ENCODE measurements at places on chromosomes 3 and 15.

GRCh38 chr3:122077293-122078234, 22.4 kb downstream of the CD86 start:
- no peak for DNase-seq

GRCh38 chr3:184470551-184470950, 90.7 kb downstream of the CHRD start:
- no peak for DNase-seq

GRCh38 chr3:100928638-100929428, 64.4 kb downstream of the ABI3BP start:
- no peak for DNase-seq

GRCh38 chr3:128011140-128011539, 41.1 kb upstream of the SEC61A1 start:
- DNase-seq, result peak; percentile 42

- no peak for DNase-seq
These were observed 659.4 kb upstream of the NAALADL2 start for GRCh38 chr3:174199696-174200095.

GRCh38 chr15:56102441-56102840, 109.0 kb upstream of the NEDD4 start:
- DNase-seq, result no peak

GRCh38 chr15:80455051-80455648, 51.0 kb downstream of the ARNT2 start:
- no peak for DNase-seq

GRCh38 chr3:128588147-128588546, 62.5 kb downstream of the RPN1 start:
- DNase-seq, result no peak

- no peak for DNase-seq
These were observed 229.2 kb downstream of the UACA start for GRCh38 chr15:70533931-70534742.

- no peak for DNase-seq
These were observed 137.4 kb upstream of the UBP1 start for GRCh38 chr3:33577588-33577987.

DNA sequence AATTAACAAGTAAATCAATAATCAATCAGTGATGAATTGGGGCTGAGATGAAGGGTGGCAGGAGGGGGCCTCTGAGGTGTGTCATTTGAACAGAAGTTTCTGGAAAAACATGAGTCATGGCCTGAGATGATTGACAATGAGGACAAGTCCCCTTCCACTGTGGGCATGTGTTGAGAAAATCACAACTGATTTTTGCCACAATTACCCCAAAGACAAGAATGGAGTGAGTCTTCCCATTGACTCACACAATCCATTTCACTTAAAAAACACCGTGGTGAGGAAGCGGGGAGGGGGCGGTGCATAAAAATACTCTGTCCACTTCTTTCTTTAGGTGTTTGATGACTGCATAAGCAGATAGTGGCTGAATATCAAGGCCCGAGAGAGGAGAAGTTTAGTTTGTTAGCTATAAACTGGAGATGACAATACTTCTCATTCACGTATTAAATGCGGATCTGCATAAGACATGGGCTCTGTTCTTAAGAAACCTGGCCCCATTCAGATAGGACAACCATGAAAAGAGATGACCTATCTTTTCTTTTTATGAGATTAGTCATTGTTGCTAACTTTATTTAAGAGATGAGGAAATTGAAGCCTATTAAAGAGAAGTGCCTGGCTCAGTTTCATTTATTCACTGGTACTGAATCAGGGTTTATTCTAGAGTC, 34.7 kb downstream of the SHC4 start:
- no peak for DNase-seq

DNA sequence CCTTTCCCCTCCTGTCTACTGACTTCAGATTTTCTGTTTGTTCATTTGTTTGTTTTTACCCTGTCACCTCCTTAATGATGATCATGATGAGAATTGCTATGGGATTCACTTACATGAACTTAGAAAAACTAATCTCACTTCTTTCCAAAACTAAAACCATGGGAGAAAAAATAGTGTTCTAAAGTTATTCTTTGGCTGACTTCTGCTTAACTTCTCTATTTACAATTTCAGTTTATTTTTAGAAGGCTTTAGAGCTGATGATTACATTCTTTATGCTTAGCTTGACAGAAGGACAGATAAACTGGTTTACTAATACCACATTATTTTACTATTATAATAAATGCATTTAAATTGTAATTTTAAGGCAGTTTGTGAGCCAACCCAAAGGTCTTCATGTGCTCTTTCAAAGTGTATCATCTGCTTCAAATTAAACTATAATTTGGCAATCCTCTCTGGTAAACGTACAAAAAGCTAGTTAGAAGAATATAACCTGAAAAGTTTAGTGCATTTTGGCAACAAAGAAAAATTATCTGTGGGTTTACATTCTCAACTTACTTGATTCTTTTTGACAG, 676.8 kb upstream of the UBE2E2 start:
- no peak for DNase-seq

- no peak for DNase-seq
These were observed 114.8 kb downstream of the BBX start for GRCh38 chr3:107637416-107638183.

GRCh38 chr3:53046171-53047170, 598 bp upstream of the SFMBT1 start:
- no peak for DNase-seq

DNA sequence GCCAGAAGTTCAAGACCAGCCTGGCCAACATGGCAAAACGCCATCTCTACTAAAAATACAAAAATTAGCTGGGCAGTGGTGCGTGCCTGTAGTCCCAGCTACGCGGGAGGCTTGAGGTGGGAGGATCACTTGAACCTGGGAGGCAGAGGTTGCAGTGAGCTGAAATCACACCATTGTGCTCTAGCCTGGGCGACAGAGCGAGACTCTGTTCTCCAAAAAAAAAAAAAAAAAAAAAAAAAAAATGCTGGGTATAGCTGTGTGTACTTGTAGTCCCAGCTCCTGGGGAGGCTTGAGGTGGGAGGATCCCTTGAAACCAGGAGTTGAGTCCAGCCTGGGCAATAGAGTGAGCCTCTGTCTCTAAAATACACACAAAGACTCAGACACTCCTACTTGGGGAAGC, 32.0 kb downstream of the PPP1R2 start:
- no peak for DNase-seq

DNA sequence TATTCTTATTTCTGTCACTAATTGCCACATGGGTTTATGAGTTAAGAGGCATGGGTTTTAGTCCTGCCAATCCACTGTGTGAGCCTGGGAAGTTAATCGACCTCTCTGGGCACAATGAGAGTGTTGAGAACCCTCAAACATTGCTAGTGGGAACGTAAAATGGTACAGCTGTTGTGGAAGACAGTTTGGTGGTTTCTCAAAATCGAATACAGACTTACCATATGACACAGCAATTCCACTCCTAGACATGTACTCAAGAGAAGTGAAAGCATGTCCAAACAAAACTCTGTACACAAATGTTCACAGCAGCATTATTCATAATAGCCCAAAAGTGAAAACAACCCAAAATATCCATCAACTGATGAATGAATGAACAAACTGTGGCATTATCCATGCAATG, 5.7 kb upstream of the GNB5 start:
- DNase-seq, result no peak

DNA sequence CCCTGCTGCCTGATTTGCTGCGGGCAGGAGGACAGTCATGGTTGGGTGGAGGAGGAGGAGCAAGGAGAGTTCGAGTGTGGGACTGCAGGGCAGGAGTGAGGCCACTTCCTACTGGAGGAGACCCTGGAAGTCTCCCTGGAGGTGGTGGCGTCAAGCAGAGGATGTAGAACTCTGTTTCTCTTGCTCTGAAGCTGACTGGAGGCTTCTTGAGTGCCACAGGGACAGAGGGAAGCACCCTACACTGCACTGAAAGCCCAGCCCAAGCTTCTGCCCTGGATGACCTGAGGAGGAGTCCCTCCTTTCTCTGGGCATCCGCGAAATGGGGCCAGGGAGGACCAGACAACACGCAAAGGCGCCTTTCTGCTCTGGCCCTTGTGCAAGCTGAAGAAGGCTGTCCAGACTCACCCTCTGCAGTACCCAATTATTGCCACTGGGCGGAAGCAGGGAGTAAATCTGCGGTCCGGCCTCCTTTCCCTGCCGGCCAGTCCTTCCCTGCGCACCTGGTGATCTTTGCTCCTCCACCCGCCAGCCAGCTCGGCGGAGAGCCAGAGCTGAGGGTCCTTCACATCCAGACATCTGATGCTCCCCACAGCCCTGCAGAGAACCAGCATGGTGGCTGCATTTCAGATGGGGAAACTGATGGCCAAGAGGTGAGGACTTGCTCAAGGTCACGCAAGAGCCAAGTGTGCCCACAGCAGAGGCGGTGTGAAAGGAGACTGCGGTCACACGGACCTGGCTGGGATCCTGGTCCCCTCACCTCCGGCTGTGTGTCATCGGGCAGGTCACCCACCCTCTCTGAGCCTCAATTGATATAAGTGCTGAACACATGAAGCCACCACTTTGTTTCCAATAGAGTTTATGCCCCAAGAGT, 207.1 kb downstream of the TBC1D2B start:
- DNase-seq, result peak; percentile 43

DNA sequence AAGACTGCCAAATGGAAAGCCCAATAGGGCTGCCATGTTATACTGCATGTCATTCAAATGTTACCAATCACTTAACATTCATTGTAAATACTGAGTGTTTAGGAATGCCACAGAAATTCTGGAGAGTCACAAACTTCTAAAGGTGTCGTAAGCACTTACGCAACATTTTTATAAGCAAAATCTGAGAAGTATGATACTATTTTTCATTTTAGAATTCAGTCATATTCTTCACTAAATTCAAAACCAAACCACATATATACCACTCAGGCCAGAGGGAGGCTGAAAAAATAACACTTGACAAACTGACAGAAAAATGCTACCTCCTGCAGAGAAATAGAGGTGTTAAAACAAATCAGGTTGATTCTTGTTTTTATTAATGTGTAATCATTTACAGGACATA, 89.8 kb downstream of the THBS1 start:
- DNase-seq, result no peak

GRCh38 chr15:92168066-92168683, 225.5 kb upstream of the ST8SIA2 start:
- DNase-seq, result no peak

- peak; percentile 49 for DNase-seq
These were observed 115.7 kb upstream of the CHRM5 start for GRCh38 chr15:33852570-33852969.

DNA sequence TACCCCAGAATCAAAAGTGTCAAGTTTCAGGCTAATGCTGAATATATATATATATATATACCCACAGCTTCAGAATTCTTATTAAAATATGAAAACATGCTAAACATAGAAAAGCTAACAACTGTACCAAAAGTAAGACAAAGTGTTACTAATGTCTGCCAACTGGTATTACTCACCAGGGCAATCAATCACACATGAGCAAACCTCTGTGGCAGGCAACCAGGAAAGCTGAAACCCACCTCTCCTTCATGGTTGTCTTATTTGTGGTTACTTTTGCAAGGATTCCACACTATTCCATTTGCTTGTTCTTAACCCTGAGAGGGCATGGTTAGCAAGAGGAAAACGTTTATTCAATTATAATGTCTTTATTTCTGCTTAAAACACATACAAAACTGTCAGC, 512.3 kb upstream of the MDFIC2 start:
- no peak for DNase-seq
